ENCODE measurements at places on chromosomes 6 and 20.

DNA sequence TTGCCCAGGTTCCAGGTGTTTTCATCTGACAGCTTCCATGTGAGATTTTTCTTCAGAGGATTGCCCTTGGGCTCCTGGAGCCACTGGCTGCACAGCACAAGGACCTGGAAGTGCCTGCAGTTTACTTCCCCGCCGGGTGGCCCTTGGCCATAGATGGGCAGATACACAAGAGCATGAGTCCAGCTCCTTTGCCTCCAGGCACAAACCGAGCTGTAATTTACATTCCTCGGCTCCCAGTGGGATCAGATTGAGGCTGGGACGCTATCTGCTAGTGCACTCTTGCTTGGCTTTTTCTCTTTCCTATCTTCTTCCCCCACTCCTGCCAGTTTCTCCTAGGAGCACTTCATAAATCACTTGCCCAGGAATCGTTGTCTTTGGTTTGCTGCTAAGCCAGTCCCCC, 85.4 kb upstream of the RALY start:
- H3K4me1 ChIP-seq, result peaks cover 48% of the 10 kb centered on the region
- H3K27me3 ChIP-seq, result peaks cover 2% of the 10 kb centered on the region
- H3K36me3 ChIP-seq, result peaks cover 6% of the 10 kb centered on the region
- peak overlapping the region; percentile 84 for H3K27ac ChIP-seq
- DNase-seq, result peak; percentile 75

GRCh38 chr6:54878718-54879117, 32.1 kb downstream of the FAM83B start:
- H3K4me1 ChIP-seq, result no peaks in the 10 kb centered on the region
- H3K36me3 ChIP-seq, result no peaks in the 10 kb centered on the region
- H3K4me3 ChIP-seq, result no peak overlapping the region

- no peaks in the 10 kb centered on the region for H3K4me1 ChIP-seq
- H3K36me3 ChIP-seq, result no peaks in the 10 kb centered on the region
- no peak for DNase-seq
- no peaks in the 10 kb centered on the region for H3K27me3 ChIP-seq
- H3K27ac ChIP-seq, result no peak overlapping the region
- no peak overlapping the region for H3K4me3 ChIP-seq
These were observed 13.1 kb upstream of the HDGFL1 start for GRCh38 chr6:22556266-22556665.

- H3K4me1 ChIP-seq, result peaks cover 72% of the 10 kb centered on the region
- H3K4me3 ChIP-seq, result no peak overlapping the region
- DNase-seq, result no peak
- no peaks in the 10 kb centered on the region for H3K27me3 ChIP-seq
- H3K36me3 ChIP-seq, result no peaks in the 10 kb centered on the region
These were observed 449.2 kb downstream of the GJA1 start for GRCh38 chr6:121884620-121885019.

DNA sequence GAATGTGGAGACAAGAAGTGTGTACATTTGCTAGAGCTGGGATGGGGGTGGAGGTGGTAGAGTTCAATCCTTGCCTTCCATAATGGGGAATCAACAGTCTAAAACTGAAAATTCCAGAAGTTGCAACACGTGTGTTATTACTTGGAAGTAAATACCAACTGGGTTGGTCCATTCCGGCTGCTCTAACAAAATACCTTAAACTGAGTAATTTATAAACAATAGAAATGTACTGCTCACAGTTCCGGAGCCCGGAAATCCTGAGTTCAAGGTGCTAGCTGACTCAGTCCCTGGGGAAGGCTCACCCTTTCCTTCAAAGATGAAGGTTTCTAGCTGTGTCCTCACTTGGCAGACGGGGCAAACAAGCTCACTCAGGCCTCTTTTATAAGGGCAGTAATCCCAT, 59.0 kb downstream of the RIN2 start:
- H3K36me3 ChIP-seq, result peaks cover 16% of the 10 kb centered on the region
- H3K4me3 ChIP-seq, result peak overlapping the region; percentile 77
- peak; percentile 86 for DNase-seq
- H3K27me3 ChIP-seq, result 0 out of 2 replicates have a peak, but pooled peaks cover 4% of the 10 kb centered on the region
- H3K27ac ChIP-seq, result peak overlapping the region; percentile 98

- no peak for DNase-seq
- H3K4me3 ChIP-seq, result no peak overlapping the region
- peaks cover 7% of the 10 kb centered on the region for H3K36me3 ChIP-seq
- no peaks in the 10 kb centered on the region for H3K4me1 ChIP-seq
These were observed 45.2 kb downstream of the PSMG4 start for GRCh38 chr6:3303795-3304411.

DNA sequence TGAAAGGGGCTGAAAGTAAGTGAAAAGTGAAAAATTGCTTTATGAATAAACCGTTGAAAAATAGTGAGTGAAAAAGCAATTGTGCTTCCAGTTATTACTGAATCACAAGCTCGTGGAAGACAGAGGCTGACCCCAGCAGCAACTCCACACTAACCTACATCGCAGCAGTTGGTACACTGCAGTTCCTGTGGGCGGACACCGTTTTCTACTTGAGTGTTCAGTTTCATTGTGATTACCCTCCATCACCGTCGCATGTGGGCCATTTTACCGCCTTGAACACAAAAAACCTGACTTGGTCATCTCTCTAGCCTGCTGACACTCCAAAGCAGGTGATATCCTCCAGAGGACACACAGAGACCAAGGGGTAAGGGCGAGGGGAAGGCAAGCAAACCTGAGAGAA, 28.4 kb downstream of the PRDM1 start:
- no peak overlapping the region for H3K4me3 ChIP-seq
- peaks cover 33% of the 10 kb centered on the region for H3K4me1 ChIP-seq
- H3K36me3 ChIP-seq, result peaks cover 7% of the 10 kb centered on the region

GRCh38 chr20:50163570-50164317, 10.2 kb upstream of the PEDS1 start:
- H3K36me3 ChIP-seq, result no peaks in the 10 kb centered on the region
- no peak for DNase-seq
- H3K4me1 ChIP-seq, result peaks cover 41% of the 10 kb centered on the region
- peak overlapping the region; percentile 64 for H3K27ac ChIP-seq
- no peak overlapping the region for H3K4me3 ChIP-seq

DNA sequence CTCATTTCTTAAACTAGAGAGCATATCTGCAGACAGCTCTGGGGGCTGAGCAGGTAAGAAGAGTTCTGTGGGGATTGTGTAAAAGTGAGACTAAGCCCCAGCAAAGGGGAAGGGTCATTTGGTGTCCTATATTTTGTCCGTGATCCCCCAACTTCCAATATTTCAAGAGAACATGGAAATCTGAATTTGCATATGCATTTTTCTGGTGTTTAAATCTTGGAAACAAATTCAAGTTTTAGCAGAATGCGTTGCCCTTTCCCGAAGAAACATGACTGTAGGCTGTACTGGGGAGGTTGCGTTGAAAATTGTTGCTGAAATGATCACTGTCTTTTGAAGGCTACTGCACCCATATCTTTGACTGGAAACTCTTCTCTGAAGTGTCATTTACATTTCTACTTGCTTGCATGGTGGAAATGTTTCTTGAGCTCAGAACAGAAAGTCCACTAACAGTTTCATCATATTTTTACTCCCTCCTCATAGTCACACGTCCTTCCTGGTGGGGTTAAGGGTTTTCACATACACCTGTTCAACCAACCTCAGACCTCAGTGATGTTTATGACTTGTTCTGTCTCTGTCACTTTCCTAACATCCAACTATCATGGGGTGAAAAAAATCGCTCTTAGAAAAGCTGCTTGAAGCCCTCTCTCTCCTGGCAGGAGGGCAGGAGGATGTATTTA, 140.3 kb downstream of the BCAS1 start:
- H3K27me3 ChIP-seq, result no peaks in the 10 kb centered on the region
- no peaks in the 10 kb centered on the region for H3K36me3 ChIP-seq
- H3K4me1 ChIP-seq, result peaks cover 70% of the 10 kb centered on the region
- H3K27ac ChIP-seq, result peak overlapping the region; percentile 40
- DNase-seq, result no peak

GRCh38 chr6:7765575-7766325, 39.9 kb downstream of the BMP6 start:
- peak; percentile 43 for DNase-seq
- peaks cover 28% of the 10 kb centered on the region for H3K27me3 ChIP-seq
- peaks cover 7% of the 10 kb centered on the region for H3K36me3 ChIP-seq
- H3K27ac ChIP-seq, result no peak overlapping the region

GRCh38 chr6:44739181-44739580, 351.7 kb downstream of the CDC5L start:
- no peak overlapping the region for H3K4me3 ChIP-seq
- peaks cover 25% of the 10 kb centered on the region for H3K27me3 ChIP-seq
- no peak for DNase-seq
- no peak overlapping the region for H3K27ac ChIP-seq

Measured in HFFc6 (cell line).